Suppressor macrophage (primary cell): ENCODE measurements at places on chromosomes 6 and 20.
A peak's percentile ranks its signal among the peaks of the same experiment; 100 is the strongest.

DNA sequence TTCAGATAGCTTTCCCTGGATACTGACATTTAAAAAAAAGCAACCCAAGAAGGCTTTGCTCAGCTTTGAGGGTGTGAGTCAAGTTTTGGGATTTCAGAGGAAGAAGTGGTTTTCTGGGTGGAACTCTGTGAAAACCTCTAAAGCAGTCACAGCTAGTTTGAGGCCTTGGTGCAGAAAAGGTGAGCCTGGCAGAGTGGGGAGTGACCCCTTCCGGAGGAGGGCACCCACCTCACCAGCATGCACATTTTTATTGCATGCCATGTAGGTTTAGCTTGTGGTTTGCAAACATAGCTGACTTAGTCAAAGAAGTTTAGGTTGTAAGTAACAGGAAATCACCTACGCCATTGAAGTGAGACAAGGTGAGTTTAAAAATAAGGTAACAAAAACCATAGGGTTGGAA is 146.8 kb upstream of the PMEPA1 start:
- DNase-seq: no peak

- no peak for DNase-seq
Observed at GRCh38 chr6:123064038-123064437, 68.0 kb downstream of the CLVS2 start.

GRCh38 chr6:152170313-152170701 is 362.8 kb downstream of the ESR1 start:
- no peak for DNase-seq

- DNase-seq: no peak
Observed at GRCh38 chr6:10676403-10676802, 18.0 kb downstream of the C6orf52 start.

GRCh38 chr20:53098621-53099020 is 126.5 kb downstream of the TSHZ2 start:
- DNase-seq: no peak

GRCh38 chr6:90025523-90026061 is 131.3 kb downstream of the GJA10 start:
- DNase-seq: no peak

DNA sequence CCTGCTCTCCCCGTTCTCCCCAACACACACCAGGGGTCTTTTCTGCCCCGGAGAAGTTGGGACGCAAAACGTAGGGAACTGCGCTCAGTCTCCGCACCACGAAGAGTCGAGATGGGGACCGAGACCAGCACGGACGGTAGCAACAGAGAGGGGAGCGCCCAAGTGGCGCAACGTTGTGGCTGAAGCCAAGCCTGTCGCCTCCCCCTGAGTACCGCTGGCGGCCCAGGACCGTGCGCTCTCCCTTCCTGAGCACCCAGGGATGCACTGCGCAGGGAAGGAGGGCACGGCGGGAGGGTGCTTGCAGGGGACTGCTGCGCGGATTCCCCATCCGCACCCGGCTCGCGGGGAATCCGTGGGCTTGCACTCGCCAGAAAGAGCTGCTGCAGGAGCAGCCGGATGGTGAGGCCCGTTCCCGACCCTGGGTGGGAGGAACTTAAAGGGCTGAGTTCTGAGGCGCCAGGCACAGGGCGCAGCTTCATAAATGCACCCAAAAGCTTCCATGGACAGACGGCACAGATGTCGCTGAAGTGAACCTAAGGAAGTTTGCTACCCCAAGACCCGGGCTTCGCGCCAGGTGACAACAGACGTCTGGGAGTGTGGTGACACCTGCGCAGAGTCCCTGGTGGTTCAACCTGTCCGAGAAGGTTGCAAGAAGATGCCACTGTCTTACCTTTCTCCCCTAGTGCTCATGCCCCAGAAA is 178.7 kb downstream of the TBXT start:
- no peak for DNase-seq

DNA sequence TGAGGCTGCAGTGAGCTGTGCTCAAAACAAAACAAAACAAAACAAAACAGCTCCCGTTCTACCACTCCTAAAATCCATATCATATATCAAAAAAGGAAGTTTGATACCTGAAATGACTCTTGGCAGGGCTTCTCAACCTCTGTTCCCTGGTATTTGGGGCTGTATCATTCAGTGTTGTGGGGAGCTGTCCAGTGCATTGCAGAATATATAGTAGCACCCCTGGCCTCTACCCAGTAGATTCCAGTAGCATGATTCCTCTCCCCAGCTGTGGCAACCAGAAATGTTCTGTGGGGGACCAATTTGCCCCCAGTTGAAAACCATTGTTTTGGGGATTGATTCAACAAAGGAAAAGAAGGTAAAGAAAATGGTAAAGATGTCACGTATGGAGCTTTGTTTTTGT is 238.9 kb downstream of the PRL start:
- no peak for DNase-seq

DNA sequence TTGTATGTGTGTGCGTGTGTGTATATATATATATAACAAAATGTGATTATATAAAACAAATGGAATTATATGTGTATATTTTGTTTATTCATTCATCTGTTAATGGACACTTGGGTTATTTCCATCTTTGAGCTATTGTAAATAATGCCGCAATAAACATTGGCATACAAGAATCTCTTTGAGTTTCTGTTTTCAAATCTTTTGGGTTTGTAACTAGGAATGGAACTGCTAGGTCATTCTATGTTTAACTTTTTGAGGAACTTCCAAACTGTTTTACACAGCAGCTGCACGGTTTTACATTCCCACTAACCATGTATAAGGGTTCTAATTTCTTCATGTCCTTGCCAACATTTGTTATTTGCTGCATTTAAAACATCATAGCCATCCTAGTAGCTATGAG is 39.9 kb upstream of the TGM2 start:
- peak; percentile 37 for DNase-seq

DNA sequence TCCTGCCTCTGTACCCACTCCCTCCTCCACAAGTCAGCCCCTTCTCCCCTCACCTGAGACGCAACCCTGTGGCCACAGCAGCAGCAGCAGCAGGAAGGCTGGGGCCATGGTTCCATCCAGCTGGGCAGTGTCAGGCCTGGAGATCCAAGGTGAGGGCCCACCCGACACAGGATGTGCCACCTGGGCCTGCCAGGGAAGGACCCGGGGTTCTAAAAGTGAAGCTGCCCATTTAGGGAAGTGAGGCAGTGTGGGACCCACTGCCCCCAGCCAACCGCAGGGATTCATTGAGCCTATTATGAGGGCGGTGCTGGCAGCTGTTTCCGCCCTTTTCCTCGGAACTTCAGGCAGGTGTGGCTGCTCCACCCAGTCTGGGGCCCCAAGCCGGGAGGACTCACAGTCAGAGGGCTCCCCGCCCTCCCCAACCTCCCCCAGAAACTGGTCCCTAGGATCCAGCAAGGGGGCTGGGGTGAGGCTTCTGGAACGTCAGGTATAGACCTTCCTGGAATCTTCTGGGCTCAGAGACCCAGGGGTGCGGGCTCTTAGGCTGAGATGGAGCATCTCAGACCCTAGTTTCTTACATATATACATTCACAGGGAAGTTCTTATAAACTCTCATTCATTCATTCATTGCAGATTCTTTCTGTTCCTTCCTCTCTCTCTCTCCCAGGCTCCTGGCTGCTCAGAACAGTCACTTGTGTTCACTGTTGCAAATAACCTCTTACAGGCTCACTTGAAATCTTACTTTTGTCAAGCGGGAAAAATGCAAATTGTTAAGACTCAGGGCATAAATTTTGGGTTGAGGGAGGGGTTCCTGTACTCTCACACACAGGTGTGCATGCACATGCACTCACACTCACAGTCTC is at the start of gene TREML2:
TREML2 (minus strand) TSS at position 249 of the 863 bp plus-strand sequence; CDS start at position 108, 141 bp downstream.
- peak; percentile 50 for DNase-seq

GRCh38 chr6:114064862-114065261 is 93.9 kb upstream of the HDAC2 start:
- DNase-seq: no peak

DNA sequence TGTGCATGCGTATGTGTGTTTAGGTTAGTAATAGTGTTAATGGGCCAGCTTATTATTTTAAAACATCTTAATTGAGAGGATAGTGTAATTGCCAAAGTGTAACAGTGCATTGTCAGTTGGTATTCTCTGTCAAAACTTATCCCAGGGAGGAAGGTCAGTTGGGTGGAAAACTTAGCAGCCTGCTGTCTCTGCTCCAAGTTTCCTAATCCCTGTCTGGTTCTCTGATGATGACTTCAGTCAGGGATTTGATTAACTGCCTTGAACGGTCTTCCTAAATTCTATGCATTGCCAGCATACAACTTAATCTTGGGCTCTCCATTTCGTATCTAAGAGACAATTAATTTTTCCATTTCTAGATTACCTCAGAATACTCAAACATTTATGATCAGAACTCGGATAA is 51.1 kb downstream of the L3MBTL3 start:
- no peak for DNase-seq

GRCh38 chr20:43244647-43245046 is 54.9 kb upstream of the PTPRT start:
- no peak for DNase-seq

GRCh38 chr20:34883087-34883688 is 6.8 kb downstream of the ACSS2 start:
- no peak for DNase-seq

DNA sequence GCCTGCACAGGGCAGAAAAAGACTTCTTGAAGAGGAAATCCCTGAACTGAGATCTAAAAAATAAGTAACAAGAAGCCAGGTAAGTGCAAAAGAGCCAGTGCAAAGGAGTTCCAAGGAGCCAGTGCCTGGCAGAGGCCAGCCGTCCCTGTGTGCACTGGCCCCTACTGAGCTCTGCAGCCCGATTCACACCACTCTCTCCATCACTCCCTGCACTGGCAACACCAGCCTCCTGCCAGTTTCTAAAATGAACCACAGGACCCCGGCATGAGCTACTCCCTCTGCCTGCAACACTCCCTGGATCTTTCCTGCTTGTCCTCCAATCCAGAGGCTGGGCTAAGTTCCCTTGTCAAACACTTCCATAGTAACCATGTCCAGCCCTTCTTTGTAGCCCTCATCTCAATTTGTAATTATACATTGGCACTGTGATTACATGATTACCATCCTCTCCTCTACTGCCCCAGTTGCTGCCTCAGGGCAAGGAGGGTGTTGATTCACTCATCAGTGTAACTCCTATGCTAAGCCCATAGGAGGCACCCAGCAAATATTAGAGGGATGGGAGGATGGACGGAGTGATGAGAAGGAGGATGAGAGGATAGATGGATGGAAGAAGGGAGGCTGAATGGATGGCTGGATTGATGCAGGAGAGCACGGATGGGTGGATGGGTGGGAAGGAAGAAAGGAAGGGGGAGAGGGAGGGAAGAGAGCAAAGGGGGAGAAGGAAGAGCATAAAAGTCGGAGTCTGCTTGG is 49.3 kb downstream of the SIRPA start:
- no peak for DNase-seq

GRCh38 chr6:548091-548490 is 108.8 kb downstream of the HUS1B start:
- DNase-seq: no peak

- no peak for DNase-seq
Observed at GRCh38 chr6:133114973-133115372, 126.2 kb upstream of the EYA4 start.

DNA sequence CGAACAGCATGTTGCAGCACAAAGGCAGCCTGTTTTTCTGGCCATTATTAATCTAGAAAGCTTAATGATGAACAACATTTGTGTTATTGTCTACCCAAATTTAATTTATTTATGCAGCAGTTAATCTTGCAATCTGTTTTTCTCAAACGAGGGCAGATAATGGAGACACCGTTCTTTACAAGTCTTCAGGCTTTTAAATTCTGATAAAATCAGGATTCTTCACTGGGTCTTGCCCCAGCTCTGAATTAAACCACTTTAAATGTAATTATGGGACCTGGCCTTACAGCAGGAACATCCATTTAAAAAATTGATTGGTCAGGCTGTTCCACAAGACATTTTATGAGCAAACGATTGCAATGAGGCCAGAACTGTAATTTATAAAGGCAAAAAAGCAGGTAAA is 26.5 kb upstream of the INSM1 start:
- no peak for DNase-seq

GRCh38 chr6:167401525-167402194 is 76.8 kb downstream of the TTLL2 start:
- no peak for DNase-seq

DNA sequence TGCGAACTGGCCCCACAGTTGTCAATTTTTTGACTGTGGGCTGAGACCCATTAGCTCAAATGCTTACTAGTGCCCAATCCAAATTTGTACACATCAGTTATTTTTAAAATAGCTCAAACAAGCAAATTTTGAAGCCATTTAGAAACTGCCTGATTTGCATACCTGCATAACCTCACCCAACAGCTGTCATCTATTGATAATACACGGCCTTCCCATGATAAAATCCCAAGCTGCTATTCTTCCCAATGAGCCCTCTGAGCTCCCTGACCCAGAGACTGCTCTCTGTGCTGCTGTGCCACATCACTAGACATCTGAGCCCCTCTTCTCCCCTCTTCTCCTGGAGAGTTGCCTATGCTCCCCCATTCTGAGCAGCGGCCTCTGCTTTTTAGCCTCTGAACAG is 140.5 kb upstream of the EEF1E1 start:
- no peak for DNase-seq

GRCh38 chr6:43630980-43631619 is 2.0 kb upstream of the GTPBP2 start:
- DNase-seq: no peak
